Activated CD4-positive, alpha-beta memory T cell treated with anti-CD3 and anti-CD28 coated beads for 36 hours (primary cell): ENCODE measurements at places on chromosomes 2 and 18. TPM values are rescaled to one million over a fixed set of nuclear protein-coding genes. Genes with fewer than 3 reads are reported as not detected.

The MOCOS gene
- total RNA-seq = 0.17 TPM

The AQP4 gene
- total RNA-seq = not detected

The FSIP2 gene
- 0.10 TPM for total RNA-seq

The TYMS gene
- total RNA-seq = 281 TPM

The TNFRSF11A gene
- 6.1 TPM for total RNA-seq

The ALPI gene
- not detected for total RNA-seq

- H3K27me3 ChIP-seq = no peaks in the 10 kb centered on the region
- DNase-seq = no peak
- H3K36me3 ChIP-seq = peaks cover 51% of the 10 kb centered on the region
These were observed 508 bp upstream of the TUBA4B start for GRCh38 chr2:219252570-219252899.

DNA sequence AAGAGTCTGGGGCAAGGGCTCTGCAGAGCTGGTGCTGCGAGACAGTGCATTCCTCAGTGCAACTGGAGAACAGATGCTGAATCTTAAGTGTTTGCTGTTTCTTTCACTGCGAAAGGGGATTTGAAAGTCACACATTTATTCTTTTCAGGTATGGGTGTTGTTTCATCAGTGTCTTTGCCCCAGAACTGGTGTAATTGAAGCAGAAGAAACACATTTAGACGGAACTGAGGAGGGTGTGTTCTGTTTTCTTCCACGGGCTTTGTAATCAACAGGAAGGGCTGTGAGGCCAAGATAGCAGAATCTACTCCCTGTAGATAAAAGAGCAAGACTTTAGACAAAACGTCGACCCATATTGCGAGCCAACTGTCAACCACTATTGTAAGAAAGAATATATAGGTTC lies 151.9 kb downstream of the EPHA4 start:
- no peak for DNase-seq
- peak overlapping the region; percentile 8 for H3K4me3 ChIP-seq
- peaks cover 15% of the 10 kb centered on the region for H3K36me3 ChIP-seq
- peaks cover 20% of the 10 kb centered on the region for H3K4me1 ChIP-seq

DNA sequence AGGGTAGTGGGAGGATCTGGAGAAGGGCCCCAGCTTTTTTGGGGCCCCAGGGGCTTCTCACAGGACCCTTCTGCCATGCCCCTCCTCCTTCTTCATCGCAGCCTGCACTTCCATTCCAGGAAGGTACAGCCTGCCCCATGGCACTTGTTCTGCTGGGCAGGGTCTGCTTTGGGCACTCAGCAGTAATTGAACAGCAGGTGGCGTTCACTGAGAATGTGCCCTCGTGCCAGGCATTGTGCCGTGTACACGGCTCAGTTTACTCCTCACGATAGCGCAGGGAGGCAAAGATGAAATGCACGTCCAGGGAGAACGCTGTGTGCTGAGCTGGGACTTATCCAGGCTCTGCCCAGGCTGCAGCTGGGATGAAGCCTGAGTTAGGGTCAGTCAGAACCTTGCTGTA lies 54.8 kb upstream of the ASB18 start:
- no peak for DNase-seq
- no peak overlapping the region for H3K27ac ChIP-seq
- H3K27me3 ChIP-seq = peaks cover 8% of the 10 kb centered on the region
- no peak overlapping the region for H3K4me3 ChIP-seq

GRCh38 chr2:2016651-2017311 lies 272.5 kb upstream of the PXDN start:
- H3K27me3 ChIP-seq = no peaks in the 10 kb centered on the region
- no peaks in the 10 kb centered on the region for H3K4me1 ChIP-seq
- no peak for DNase-seq
- H3K4me3 ChIP-seq = no peak overlapping the region
- H3K27ac ChIP-seq = no peak overlapping the region

- no peak for DNase-seq
- H3K27ac ChIP-seq = no peak overlapping the region
- no peaks in the 10 kb centered on the region for H3K4me1 ChIP-seq
- H3K36me3 ChIP-seq = no peaks in the 10 kb centered on the region
These were observed 142.4 kb upstream of the SOX11 start for GRCh38 chr2:5549771-5550170.

- no peaks in the 10 kb centered on the region for H3K36me3 ChIP-seq
- no peaks in the 10 kb centered on the region for H3K27me3 ChIP-seq
- H3K4me3 ChIP-seq = no peak overlapping the region
- DNase-seq = no peak
- H3K4me1 ChIP-seq = no peaks in the 10 kb centered on the region
- H3K27ac ChIP-seq = no peak overlapping the region
These were observed 393.8 kb upstream of the LYPD1 start for GRCh38 chr2:133063775-133064174.

DNA sequence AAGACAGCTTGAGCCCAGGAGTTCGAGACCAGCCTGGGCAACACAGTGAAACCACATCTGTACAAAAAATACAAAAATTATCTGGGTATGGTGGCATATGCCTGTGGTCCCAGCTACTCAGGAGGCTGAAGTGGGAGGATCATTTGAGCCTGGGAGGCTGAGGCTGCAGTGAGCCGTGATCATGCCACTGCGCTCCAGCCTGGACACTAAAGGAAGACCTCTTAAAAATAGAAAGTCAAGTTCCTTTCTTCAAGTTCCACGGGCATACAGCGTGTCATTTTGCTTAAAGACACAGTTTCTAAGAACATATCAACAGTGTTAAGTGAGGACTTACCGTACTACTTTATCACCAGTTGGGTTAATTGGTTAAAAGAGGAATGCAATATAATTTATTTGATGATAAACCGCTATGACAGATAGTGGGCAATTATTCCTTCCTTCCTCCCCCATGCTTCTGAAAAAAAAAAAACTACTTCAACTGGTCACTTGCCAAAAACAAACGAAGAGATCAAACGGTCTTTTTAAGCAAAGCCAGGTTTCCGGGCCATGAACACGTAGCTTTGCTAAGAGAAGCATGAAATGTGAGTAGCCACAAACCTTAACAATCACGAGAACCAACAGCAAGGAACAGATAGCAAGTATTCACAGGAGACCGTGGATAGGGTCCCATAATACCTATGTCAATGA lies 21.4 kb downstream of the AP1S3 start:
- DNase-seq = no peak
- no peak overlapping the region for H3K4me3 ChIP-seq

DNA sequence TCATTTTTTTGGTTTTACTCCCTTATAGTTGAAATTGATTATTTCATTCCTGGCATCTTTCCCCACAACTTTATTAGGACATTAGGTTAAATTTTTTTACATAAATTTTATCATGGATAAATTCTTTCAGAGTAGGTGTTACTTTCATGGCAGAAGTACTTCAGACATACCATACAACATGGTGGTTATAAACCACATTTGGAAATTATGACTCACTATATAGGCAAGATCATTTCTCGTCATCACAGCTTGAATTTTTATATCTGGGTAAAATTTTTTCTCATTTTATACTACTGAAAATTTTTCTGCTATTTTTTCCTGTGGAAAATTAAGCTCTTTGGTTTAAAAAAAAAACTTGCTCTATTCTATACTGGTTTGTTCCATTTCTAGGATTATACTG lies 111.9 kb upstream of the COL5A2 start:
- H3K4me3 ChIP-seq = no peak overlapping the region
- DNase-seq = no peak
- H3K27me3 ChIP-seq = no peaks in the 10 kb centered on the region
- H3K4me1 ChIP-seq = peaks cover 32% of the 10 kb centered on the region

- H3K27me3 ChIP-seq = no peaks in the 10 kb centered on the region
- no peaks in the 10 kb centered on the region for H3K4me1 ChIP-seq
- no peaks in the 10 kb centered on the region for H3K36me3 ChIP-seq
- H3K27ac ChIP-seq = no peak overlapping the region
- no peak overlapping the region for H3K4me3 ChIP-seq
- DNase-seq = no peak
These were observed 145.3 kb downstream of the SPAG16 start for GRCh38 chr2:213429516-213429915.

DNA sequence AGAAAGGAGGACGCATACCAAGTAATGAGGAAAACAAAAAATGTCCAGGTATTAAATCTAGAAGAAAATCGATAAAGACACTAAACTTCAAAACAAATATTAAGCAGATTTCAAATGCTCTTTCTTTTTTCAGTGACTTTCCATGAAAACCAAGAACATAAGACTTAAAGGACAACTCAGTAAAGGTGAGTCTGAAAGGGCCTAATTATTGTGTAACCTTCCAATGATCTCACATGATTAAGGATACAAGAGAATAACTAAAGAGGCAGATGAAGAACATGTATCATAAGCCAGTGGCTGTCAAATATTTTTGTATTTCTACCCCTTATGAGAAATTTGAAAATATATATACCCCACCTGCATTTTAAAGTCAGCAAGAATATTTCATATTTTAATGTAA lies 30.7 kb downstream of the MBD2 start:
- no peak overlapping the region for H3K4me3 ChIP-seq
- peaks cover 11% of the 10 kb centered on the region for H3K36me3 ChIP-seq
- peaks cover 8% of the 10 kb centered on the region for H3K4me1 ChIP-seq
- no peaks in the 10 kb centered on the region for H3K27me3 ChIP-seq

GRCh38 chr2:166084301-166084700 lies 43.5 kb downstream of the SCN1A start:
- H3K4me3 ChIP-seq = no peak overlapping the region
- no peaks in the 10 kb centered on the region for H3K4me1 ChIP-seq
- H3K36me3 ChIP-seq = no peaks in the 10 kb centered on the region
- H3K27me3 ChIP-seq = no peaks in the 10 kb centered on the region
- H3K27ac ChIP-seq = no peak overlapping the region

DNA sequence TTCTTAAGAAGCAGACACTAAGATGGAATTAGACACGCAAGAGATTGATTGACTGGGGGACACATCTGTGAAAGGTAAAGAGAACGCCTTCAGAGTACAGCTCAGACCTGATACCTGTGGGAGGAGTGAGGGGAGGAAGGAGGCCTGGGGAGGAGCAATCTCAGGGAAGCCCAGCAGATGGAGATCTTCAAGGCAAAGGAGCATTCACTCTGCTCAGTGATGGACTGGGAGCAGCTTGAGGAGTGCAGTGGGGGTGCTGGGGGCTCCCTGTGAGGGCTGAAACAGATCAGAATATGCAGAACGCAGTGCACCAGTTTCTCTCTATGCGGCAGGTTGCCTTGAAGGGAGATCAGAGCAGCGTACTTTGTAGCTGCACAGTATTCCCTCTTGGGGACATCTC lies 103.7 kb upstream of the ATP8B1 start:
- peaks cover 2% of the 10 kb centered on the region for H3K27me3 ChIP-seq
- no peak overlapping the region for H3K27ac ChIP-seq
- DNase-seq = no peak
- no peak overlapping the region for H3K4me3 ChIP-seq
- no peaks in the 10 kb centered on the region for H3K4me1 ChIP-seq

DNA sequence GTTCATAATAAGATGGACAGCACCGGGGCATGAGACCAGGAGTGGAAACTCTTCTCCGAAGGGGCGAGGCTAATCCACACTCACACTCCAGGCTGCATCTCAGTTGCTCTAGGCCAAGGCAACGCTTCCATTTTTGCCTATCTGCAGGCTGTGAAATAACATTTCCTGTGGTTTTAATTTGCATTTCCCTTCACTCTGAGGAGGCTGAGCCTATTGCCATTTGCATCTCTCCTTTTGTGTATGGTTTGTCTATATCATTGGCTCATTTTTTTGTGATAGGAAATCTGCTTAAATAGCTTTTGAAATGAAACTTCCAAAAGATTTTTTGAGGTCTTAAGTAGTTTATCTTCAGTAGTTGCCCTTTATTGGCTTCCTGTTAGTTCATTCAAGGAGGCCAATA lies 57.6 kb downstream of the TPGS2 start:
- H3K27me3 ChIP-seq = peaks cover 2% of the 10 kb centered on the region
- H3K4me1 ChIP-seq = peaks cover 7% of the 10 kb centered on the region
- no peak overlapping the region for H3K27ac ChIP-seq
- H3K36me3 ChIP-seq = no peaks in the 10 kb centered on the region

DNA sequence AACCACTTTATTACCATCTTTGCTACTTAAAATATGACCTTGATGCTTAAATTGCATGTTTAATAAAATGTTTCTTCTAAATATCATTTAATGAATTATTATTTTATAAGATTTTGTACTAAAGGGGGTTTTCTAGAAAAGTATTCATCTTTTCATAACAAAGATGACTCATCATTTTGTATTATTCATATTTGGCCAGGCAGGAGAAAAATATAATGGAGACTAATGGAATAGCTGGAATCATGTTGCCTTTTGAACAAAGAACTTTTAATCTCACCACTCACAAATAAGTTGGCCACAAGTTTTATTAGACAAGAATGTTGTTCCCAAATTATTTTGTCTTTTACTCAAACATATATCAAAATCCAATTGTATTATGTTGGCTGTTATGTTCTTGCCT lies 882.4 kb downstream of the DSC3 start:
- no peaks in the 10 kb centered on the region for H3K36me3 ChIP-seq
- H3K27me3 ChIP-seq = no peaks in the 10 kb centered on the region
- no peak overlapping the region for H3K27ac ChIP-seq
- DNase-seq = no peak
- H3K4me3 ChIP-seq = no peak overlapping the region
